ENCODE measurements at places on chromosomes 4 and X.

- no peak for DNase-seq
Observed at GRCh38 chr4:40190019-40190418, 6.8 kb upstream of the RHOH start.

DNA sequence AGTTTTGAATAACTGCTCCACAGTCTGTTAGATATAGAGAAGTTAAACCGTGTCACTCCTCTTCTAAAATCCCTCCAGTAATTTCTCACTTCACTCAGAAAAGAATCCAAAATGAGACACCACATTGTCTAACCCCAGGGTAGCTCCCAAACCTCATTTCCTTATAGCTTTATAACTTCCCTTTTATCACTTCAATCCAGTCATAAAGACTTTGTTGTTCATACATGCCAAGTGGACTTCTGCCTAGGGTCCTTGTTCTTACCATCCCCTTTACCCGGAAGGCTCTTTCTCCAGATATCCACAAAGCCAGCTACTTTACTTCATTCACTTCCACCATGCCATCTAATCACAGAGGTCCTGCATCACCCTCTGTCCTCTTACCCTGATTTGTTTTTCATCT lies 156.2 kb downstream of the GABRB1 start:
- DNase-seq = no peak

GRCh38 chr4:47662975-47663374 lies 174.9 kb downstream of the CORIN start:
- no peak for DNase-seq

DNA sequence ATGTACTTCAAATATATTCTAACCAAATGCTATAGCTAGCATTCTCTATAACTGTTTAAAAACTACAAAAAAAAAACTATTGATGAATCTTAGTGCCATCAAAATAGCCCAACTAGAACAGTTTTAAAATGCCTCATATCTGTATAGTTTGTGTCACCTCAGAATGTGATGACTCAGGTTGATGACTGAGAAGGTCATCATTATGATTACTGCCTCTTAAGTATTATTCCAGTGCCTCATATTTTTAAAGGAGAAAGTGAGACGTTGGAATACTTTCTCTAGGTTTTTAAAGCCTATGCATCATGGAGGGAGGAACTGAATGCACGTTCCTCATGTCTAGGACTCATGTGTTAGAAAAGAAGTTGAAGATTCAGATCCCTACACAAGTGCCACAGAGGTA lies 88.2 kb downstream of the TMA16 start:
- no peak for DNase-seq

GRCh38 chr4:140726776-140727500 lies 29.2 kb downstream of the TBC1D9 start:
- no peak for DNase-seq

DNA sequence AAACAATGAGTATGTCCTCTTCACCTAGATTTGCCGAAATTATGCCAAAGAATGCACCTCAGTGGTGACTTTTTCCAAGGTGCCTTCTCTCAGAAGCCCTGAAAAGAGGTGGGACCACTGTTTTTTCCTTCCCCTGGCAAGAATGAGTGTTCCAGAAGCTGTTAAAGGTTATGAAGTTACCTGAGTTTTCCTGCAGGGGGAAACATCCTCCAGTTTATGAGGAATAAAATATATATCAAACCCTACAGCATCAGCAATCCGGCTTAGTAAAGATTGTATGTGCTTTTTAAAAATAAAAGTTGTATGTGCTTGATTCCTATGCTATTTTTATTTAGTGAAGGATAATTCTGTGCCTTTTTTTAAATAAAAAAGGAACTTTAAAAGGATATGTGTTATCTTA lies 73.3 kb downstream of the RBM46 start:
- no peak for DNase-seq

- no peak for DNase-seq
Observed at GRCh38 chr4:121108557-121108956, 36.2 kb upstream of the NDNF start.

- DNase-seq = no peak
Observed at GRCh38 chr4:7829652-7830580, 109.7 kb downstream of the AFAP1 start.

DNA sequence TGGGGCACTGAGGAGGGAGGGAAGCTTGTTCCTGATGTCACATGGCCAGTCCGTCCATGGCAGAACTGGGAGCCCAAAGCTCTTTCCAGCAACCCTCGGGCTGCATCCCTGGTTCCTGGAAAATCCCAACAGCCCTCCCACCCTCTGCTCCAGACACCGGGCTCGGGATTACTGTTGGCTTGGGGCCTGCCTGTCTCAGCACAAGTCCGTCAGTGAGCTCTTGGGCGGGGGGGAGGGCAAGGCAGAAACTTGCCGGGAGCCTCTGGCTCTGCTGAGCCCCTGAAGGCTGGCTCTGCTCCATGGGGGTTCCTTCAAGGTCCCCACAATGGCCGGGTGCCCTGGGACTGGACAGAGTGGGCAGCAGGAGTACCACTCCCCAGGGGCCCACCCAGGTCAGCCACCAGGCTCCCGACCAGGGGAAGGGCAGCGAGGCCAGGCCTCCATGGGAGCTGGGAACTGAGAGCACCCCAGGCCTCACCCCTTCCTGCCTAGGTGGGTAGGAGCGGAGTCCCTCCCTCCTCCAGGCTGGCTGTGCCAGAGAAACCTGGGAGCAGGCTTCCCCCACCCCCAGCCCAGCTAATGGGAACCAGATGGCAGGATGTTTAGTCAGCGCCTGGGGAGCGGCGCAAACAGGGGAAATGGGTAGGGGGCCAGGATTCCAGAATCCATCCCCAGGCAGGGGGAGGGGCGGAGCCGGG lies 6.4 kb upstream of the HAUS7 start:
- no peak for DNase-seq

- DNase-seq = no peak
Observed at GRCh38 chr4:127450276-127450675, 182.5 kb upstream of the INTU start.

DNA sequence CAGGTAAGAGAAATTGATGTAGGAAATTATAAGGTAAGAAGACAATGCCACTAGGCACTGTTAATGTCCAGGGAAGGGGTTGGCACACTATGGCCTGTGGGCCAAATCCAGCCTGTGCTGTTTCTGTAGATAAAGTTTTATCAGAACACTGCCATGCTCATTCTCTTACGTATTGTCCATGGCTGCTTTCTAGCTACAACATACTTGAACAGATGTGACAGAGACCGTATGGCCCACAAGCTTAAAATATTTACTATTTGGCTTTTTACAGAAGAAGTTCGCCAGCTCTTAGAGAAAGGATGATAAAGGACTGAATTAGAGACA lies 168.0 kb downstream of the CDS1 start:
- no peak for DNase-seq

DNA sequence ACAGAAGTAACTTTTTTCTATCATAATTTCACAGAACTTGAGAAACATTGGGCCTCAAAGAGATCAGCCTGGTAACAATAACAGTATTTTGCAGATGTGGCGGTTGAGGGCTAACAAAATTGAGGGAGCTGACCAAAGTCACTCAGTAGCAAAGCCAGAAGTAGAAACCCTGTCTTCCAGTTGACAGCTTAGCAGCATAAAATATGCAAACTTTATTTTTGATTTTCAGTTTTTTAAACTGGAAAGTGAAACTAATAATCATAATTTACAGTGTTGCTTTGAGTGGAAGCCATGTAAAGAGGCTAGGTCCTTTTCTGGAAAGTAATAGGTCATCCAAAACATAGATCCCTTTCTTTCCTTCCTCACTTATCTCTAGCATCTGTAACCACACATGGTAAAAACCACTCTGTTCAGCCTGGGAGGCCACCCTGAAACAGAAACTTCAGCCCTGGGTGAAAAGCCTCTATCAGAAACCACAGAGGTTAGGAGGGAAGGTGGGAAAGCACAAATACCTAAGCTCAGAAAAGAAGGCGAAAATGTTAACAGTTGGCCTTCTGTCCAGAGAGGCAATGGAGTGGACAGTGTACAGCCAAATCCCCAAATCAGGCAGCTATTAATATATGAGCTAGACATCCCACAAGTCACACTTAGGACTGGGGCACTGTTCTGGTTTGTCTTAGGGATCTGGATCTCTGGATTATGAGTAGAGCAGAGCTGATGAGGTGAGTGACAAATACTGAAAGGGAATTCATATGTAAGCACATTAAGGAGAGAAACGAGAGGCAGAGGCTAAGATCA lies 61.1 kb upstream of the ARSJ start:
- no peak for DNase-seq

DNA sequence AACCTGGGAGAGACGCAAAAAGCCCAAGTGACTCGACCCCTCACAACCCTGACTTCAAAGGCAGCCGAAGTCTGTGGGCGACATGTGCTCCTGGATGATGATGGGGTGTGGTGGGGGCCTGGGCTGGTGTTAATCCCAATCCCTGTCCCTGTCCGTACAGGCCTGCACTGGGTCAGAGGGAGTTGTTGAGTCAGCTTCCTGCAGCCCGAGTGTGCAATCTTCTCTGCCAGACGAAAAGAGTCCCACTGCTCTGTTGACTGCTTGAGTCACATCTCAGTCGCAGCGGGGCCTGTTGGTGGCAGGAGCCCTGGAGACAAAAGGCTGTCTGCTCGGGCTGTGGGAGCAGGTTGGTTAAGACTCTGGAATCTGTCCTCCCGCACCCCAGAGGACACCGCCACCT lies 10.3 kb downstream of the FAM3A start:
- no peak for DNase-seq

- DNase-seq = no peak
Observed at GRCh38 chrX:114127005-114127404, 456.9 kb upstream of the HTR2C start.

DNA sequence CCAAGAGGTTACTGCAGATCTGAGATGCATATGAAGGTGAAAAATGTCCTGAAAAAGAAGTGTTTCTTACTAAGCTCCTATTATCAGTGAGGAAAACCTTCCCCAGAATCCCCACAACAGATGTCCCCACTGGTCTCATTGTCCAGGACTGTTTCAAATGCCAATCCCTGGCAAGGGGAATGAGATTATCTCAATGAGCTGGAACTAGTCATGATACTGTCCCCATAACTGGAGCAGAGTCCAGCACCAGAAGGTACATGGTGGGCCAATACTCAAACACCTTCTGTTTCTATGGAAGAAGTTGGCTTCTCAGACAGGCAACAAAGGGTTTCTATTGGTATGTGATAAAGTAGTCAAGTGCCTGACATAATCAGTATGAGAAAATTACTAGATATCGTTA lies 221.1 kb upstream of the TLL1 start:
- no peak for DNase-seq

GRCh38 chr4:170089274-170089667 lies 485 bp downstream of the AADAT start:
- peak; percentile 2 for DNase-seq

GRCh38 chrX:133674726-133675470 lies 259.6 kb upstream of the GPC4 start:
- no peak for DNase-seq

DNA sequence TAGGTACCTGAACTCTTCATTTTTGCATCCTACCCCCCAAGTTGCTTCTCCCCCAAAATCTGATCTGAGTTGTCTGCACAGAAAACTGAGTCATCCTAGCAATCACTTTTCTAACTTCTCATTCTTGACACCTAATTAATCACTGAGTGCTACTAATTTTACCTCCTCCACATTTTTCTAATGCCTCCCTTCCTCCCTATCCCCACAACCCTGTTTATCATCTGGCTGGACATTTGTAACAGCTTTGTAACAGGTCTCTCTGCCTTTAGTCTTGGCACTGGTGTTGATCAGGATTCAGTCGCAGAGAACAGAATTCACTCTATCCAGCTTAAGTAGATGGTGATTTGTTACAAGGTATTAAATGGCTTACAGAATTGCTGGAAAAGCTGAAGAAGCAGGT lies 303.9 kb upstream of the GATB start:
- DNase-seq = no peak

DNA sequence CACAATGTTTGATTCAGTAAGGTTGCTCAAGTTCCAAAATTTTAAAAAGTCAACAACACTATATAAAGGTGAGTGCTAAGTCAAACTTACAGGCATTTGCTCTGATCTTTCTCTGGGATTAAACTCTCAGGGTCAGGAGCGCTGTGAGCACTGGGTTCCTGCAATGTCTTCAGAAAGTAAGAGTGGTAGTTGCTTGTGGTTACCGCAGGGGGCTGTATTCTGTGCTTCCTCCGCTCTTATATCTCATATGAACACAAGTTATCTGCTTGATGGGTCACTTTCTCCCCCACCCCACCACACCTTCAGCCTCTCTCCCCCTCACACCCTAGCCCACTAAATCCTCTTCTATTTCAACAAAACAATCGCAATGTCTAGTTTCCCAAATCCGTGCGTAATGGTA lies 116.4 kb upstream of the IGSF1 start:
- no peak for DNase-seq

DNA sequence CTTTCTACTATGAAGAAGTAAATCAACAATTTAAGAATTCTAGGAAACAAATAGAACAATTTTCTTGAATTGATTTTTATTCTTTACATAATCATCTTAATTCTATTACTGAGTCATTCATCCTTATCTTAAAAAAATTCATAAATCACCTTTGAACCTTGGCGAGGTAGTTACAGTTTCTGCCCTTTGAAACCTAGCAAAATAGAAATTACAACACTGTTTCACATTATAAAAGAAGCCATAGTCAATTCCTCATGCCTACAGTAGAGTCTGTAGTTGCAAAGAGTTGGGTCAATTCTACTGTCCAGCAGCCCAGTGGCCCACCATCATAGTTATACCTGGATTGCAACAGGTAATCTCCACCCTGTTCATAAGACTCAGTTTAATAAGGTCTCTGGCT lies 7.3 kb downstream of the SMIM31 start:
- no peak for DNase-seq

- no peak for DNase-seq
Observed at GRCh38 chr4:138034871-138035270, 207.3 kb downstream of the SLC7A11 start.

DNA sequence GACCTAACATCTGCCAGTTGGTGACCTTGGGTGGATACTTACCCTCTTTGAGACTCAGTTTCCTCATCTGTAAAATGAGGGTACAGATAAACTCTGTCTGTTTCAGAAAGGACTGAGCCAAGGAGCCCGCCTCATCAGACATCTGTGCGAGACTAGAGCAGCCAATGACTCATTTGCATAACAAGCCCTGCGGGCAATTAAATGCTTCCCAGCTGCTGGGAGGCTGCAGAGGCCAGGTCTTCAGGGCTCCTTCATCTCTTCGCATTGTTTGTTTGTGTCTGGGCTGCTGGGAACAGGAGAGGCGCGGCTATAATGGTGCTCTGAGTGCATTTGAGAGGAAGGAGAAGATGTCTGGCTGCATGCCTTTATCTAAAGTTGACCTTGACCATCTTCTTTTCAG lies 85.0 kb downstream of the ADRA2C start:
- DNase-seq = no peak

DNA sequence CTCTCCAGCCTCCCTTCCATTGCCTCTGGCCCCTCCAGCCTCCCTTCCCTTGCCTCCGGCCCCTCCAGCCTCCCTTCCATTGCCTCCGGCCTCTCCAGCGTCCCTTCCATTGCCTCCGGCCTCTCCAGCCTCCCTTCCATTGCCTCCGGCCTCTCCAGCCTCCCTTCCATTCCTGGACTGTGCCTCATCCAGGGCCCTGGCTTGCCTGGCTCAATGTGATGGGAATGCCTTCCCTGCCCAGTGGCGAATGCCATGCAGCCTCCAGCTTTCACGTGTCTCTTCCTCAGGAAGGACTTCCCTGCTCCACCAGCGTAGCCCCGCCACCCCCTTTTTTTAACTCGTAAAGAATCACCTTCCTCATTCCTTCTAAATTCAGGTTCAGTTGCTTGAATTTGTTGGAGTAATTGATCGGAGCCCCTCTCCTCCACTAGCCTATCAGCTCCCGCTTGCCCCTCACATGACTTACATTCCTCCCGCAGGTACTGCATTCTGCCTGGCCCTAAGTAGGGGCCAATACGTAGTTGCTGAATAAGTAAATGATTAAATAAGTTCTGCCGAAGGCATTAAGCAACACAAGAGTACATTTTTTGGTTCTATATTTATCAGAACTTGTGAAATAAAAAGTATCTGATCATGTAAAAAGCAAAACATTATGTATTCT lies 30.3 kb downstream of the SORBS2 start:
- DNase-seq = no peak

Data from NCI-H524 treated with DMSO at 0.1 percent for 48 hours (cell line).